ENCODE measurements at places on chromosomes 12 and 14.

DNA sequence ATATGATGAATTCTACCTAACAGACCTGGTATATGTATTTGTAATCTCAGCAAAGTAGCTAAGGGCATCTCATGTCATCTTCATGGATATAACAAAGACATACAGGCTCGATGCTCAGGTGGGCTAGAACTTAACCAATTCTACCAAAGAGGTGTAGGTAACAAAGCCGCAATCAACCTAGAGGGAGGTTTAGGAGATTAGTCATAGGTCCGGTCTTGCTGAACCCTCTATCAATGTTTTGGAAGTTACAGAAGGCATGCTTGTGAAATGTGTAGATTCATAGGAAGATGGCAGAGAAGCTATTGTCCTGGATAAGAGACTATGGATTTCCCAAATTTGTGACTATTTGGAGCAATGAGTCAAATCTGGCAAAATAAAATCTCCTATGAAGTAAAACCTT is 42.6 kb upstream of the SYCP3 start:
- no peak for DNase-seq

GRCh38 chr14:70907176-70907995 is at the start of gene PCNX1:
TSS of gene PCNX1 (plus strand) at chr14:70907459. CDS start at chr14:70907851, 392 bp downstream.
- DNase-seq: peak; percentile 49

- DNase-seq: no peak
These were observed 64.9 kb downstream of the TMX1 start for GRCh38 chr14:51304941-51305340.

- no peak for DNase-seq
These were observed 21.7 kb downstream of the NEUROD4 start for GRCh38 chr12:55041345-55042055.

DNA sequence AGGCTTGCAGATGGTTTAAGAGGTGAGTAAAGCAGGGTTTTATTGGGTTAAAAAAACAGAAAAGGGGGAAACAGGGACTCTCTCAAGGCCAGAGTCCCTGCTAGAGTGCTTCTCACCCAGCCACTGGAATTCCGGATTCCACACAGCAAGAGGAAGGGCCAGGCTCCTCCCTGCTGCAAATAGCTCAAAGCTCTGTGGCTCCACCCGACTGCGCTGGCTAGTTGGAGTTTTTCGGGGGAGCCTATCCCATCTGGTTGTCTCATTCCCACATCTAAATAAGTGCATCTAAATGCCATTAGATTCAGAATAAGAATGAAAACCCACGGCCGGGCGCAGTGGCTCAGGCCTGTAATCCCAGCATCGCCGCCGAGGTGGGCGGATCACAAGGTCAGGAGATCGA is 791.5 kb downstream of the SLC16A7 start:
- no peak for DNase-seq

DNA sequence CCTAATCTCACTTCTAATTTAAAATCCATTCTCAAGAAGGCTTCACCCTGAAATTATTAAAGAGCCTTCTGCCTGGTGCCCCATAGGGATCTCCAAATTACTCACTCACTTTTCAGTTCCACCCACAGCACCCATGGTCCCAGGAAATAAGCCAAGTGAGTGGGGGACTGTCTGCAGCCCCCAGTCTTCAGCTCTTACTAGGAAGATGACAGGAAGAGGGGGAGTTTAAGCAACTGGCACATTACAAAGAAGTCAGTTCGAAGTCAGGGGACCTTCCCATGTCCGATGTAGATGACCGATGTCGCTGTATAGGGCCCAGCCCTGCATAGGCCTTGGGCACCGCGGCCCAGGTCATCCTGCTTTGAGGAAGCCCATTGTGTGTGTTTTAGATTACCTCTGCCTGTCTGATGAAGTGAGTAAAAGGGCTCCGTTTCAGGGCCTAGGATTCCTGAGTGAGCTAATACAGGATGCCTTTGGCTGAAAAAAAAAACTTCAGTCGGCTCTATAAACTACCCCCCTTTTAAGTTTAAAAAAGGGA is 1.9 kb downstream of the ACTN1 start:
- no peak for DNase-seq

- DNase-seq: no peak
These were observed 17.4 kb downstream of the FZD10 start for GRCh38 chr12:130179621-130180020.

GRCh38 chr14:99254328-99255009 is 17.5 kb downstream of the BCL11B start:
- DNase-seq: no peak

- no peak for DNase-seq
These were observed 105.5 kb downstream of the NTS start for GRCh38 chr12:85979641-85980040.

DNA sequence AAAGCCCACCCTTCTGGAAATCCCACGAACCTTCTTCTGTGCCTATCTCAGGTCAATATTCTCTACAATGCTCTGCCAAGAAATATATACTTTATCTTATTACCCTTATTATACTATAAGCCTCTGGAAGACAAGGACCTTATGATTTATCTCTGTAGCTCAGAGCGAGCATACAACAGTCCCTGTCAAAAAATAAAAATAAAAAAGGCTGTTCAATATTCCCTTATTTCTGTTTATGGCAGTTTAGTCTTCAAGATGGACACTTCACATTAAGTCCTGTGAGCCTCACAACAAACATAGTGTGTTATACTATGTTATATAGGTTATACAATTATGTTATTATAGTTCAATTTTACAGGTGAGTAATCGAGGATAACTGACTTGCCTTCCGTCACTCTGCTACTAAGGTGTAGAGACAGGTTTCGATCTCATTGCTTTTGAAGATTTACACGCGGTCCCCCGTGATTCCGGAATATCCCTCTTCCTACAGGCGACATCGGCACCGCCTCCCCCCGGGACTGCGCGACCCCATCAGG is 562 bp downstream of the EAPP start:
- no peak for DNase-seq

GRCh38 chr12:9347328-9348127 is 139.3 kb upstream of the PZP start:
- DNase-seq: no peak

DNA sequence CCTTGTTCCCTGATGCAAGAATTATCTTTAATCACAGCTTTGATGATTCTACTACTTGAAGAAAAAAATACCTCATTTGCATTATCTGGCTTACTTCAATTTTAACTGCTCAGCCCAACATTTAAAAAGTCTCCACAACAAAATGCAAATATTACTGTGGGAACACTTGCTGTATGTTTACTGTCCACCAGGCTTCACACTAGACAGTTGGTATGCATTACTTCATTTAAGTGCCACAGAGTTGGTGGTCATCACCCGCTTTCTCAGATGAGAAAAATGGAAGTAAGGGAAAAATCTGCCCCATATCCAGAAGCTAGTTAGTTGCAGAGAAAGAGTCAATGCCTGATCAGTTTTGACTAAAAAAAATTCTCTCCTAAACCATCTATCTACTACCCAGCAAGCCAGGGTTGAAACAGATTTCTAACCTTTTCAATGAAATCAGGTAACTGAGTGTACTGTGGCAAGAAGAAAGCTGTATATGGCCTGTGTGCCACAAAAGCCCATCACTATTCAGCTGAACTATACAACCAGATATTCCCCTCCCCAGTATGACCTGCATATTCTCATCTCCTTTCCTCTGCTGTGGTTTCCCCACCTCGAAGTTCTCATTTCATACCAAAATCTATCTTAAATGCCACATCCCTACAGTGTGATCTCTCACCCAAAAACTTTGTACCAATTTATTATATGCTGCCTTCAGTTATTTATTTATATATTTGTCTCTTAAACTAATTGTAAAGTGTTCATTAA is 90.3 kb downstream of the ATP2B1 start:
- no peak for DNase-seq

GRCh38 chr14:104563742-104564615 is 15.6 kb upstream of the C14orf180 start:
- DNase-seq: no peak

GRCh38 chr12:58841058-58841798 is 79.1 kb downstream of the LRIG3 start:
- no peak for DNase-seq

- DNase-seq: no peak
These were observed 31.0 kb upstream of the NPFF start for GRCh38 chr12:53538209-53538689.

GRCh38 chr14:69675877-69676416 is 64.6 kb downstream of the SUSD6 start:
- no peak for DNase-seq

GRCh38 chr12:117816-118345 is 51.3 kb downstream of the IQSEC3 start:
- DNase-seq: no peak

DNA sequence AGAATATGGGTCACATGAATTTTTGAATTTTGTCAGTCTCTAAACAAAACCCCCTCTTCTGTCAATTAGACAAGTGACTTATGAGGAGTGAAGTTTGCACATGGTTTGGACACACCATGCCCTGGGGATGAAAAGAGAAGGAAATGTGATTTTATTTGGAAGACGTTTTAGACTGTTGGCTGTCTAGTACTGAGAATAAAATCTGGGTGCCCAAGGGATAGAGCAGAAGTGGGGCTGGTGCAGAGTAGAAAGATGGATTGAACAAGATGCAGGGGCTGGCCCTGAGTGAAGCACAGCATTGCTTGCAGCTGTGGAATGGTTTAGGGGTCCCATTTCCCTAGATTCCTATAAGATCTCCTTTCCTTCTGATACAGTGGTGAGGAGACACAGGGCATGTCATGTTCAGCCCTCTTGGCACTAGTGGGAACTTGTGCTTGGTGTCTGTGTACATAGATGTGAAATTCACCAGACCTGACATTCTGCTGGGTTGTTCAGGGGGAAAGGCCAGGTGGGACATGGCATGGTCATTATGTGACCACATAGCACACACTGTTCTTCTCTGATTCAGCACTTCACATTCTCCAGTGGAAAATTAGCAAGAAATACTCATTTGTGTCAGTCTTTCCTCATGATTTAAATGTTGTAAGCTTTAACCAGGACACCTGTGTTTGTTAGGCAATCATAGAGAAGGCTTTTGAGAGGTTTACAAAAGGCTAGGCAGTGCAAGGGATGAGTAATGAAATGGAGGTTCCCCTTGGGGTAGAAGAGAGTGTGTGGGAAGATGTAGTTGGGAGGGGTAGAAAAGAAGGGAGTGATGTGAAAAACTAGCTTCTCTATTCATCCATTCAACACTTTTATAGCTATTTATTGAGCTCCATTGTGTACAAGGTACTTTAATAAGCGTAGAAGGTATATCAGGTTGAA is 202.3 kb upstream of the IGF1 start:
- DNase-seq: no peak

DNA sequence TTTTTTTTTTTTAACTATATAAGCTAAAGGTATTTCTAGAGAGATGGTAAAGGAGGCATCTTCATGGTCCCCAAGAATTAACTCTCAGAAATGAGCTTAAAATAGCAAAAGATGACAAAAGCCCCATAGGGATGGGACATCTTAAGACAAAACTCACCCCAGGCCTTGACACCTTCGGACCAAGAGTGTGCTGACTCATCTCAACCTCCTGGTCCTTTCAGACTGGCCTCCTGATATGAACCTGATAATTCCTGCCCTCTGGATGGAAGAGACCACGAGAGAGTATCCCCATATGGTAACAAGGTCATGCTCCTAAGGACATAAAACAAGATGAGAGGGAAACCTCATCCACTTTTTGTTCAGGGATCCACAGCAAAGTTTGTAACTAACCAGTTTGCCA is 8.4 kb upstream of the GMFB start:
- DNase-seq: no peak

GRCh38 chr12:23495472-23495871 is 454.0 kb downstream of the SOX5 start:
- DNase-seq: no peak

DNA sequence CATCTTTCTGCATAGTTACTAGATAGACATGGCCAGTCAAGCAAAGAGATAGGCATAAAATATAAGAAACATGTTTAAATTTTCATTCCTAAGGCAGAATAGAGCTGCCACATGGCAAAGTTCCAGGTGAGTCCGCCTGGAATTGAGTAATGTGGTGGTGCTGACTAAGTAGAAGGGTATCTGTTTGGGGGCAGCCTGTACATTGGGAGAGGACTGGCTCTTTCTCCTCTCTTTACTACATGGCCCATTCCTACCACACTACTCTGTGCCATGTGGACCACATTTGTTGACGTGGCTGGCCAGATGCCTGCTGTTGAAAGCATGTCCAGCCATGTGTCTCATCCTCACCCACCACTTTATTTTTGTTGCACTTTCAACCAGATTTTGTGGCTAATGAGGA is 354.0 kb downstream of the ETNK1 start:
- DNase-seq: peak; percentile 15

GRCh38 chr12:98725476-98726247 is 80.6 kb downstream of the APAF1 start:
- DNase-seq: no peak

GRCh38 chr14:82911930-82912329 is 1378.3 kb upstream of the SEL1L start:
- DNase-seq: no peak

DNA sequence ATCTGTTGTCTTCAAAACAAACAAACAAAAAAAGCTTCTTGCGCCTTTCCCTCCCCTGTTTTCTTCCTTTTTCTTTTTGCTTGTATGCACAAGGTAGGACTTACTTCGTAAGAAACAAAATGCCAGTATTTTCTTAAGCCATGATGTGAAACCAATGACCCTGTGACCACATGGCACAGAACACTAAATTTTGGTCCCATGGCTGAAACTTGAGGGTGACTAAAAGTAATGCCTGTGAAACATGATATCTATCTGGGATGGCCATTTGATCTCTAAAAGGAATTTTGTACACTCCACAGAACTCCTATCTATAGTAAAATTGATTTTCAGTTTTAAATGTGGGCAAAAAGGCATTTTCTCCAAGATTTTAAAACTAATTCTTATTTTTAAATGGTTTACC is 63.6 kb downstream of the PAPOLA start:
- no peak for DNase-seq

DNA sequence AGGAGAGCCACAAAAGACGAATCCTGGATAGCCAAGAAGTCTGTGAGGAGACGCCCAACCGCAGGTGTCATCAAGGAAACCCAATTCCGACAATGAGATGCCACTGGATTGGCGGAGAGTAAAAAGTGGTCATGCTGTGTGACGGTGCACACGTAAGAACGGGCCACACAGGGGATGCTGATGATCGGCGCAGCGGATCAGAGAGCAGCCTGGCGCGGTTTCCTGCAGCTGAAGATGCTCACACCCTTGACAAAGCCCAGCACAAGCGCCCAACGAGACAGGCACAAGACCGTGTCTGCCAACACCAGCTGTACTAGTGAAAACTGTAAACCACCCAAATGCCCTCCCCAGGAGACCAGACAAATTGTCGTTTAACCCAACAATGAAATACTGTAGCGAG is 55.8 kb downstream of the CCDC85C start:
- no peak for DNase-seq

GRCh38 chr12:101967506-101967905 is 90.1 kb downstream of the DRAM1 start:
- no peak for DNase-seq

DNA sequence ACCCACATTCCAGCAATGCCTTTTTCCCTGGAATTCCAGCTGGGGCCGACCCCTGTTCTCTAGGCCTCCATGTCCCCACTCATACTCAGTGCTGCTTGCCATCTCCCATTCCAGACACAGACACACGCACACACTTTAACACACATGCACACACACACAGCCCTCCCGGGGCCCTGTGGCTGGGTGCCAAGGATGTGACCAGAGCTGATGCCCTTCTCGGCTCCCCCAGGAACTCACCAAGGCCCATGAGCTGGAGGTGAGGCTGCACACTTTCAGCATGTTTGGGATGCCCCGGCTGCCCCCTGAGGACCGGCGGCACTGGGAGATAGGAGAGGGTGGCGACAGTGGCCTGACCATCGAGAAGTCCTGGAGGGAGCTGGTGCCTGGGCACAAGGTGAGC is 4.3 kb downstream of the PLEKHG6 start:
- DNase-seq: no peak

- no peak for DNase-seq
These were observed 60.0 kb downstream of the PPP2R5C start for GRCh38 chr14:101821528-101821927.

Measured in GOT3 (cell line).